Pancreas (tissue), 10 donors: ENCODE measurements at places on chromosomes 2 and 18.

GRCh38 chr18:46953195-46953594 lies 35.8 kb downstream of the KATNAL2 start:
- no peak for DNase-seq

DNA sequence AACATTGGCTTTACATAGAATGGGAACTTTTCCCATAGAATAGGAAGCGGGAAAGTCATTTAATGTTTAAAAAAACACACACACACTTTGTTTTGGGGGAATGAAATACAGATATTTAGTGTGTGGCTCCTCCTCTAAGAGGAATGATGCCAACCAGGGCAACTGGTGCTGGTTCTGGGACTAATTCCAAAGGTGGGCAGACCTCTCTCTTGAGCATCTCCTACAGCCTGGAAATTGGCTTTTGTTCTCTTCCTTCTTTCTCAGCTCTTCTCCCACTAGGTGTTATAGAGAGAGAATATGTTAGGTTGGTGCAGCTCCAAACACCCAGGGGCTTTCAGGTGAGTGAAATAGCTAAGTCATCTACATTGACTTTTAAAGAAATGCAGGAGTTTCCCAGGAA lies 190.1 kb downstream of the RAD51AP2 start:
- DNase-seq, result no peak

- DNase-seq, result no peak
These were observed 68.3 kb downstream of the ATL2 start for GRCh38 chr2:38308821-38309220.

- DNase-seq, result no peak
These were observed 122.2 kb downstream of the NCOA1 start for GRCh38 chr2:24613154-24613814.

GRCh38 chr2:70789304-70790135 lies 923 bp downstream of the FIGLA start:
- peak; percentile 58 for DNase-seq

- no peak for DNase-seq
These were observed 257.0 kb downstream of the CLIP4 start for GRCh38 chr2:29372185-29372584.

- DNase-seq, result no peak
These were observed 37.0 kb downstream of the EIF4E2 start for GRCh38 chr2:232587512-232587911.

GRCh38 chr2:230129343-230129742 lies 60.6 kb upstream of the SLC16A14 start:
- DNase-seq, result no peak
